ENCODE measurements at places on chromosomes 7 and 10. TPM values are rescaled to one million over a fixed set of nuclear protein-coding genes. Genes with fewer than 3 reads are reported as not detected.

PEX1 gene
- total RNA-seq: 11.1 TPM

OPTN gene
- 54.1 TPM for total RNA-seq

MRPS24 gene
- total RNA-seq: 54.9 TPM

TIMM23 gene
- total RNA-seq: 95.5 TPM

CCDC146 gene
- 1.4 TPM for total RNA-seq

SPDYE5 gene
- not detected for total RNA-seq

CNTNAP2 gene
- total RNA-seq: 0.18 TPM

ANKMY2 gene
- 16.1 TPM for total RNA-seq

TRPV5 gene
- not detected for total RNA-seq

COL26A1 gene
- not detected for total RNA-seq

ZP3 gene
- total RNA-seq: 1.1 TPM

ADCY1 gene
- total RNA-seq: 0.54 TPM

SGCE gene
- total RNA-seq: 47.1 TPM

VPS37D gene
- 4.0 TPM for total RNA-seq

LRIT2 gene
- total RNA-seq: not detected

CPA1 gene
- total RNA-seq: not detected

CLEC5A gene
- not detected for total RNA-seq

NT5C3A gene
- 17.4 TPM for total RNA-seq

SORCS1 gene
- not detected for total RNA-seq

TRIL gene
- total RNA-seq: under 0.01 TPM

CPA2 gene
- total RNA-seq: not detected

ZNF425 gene
- total RNA-seq: 1.9 TPM

PNLIPRP1 gene
- not detected for total RNA-seq

CYP3A5 gene
- not detected for total RNA-seq

GNAI1 gene
- total RNA-seq: 21.4 TPM

GALNT17 gene
- total RNA-seq: not detected

ICA1 gene
- total RNA-seq: 29.2 TPM

HKDC1 gene
- 0.19 TPM for total RNA-seq

ACBD7 gene
- 1.4 TPM for total RNA-seq

FAM24B gene
- 9.7 TPM for total RNA-seq

TMEM196 gene
- total RNA-seq: not detected

APBB1IP gene
- not detected for total RNA-seq

ABLIM1 gene
- total RNA-seq: 19.7 TPM

AKR1C4 gene
- total RNA-seq: not detected

OR6B1 gene
- total RNA-seq: not detected

SPDYE16 gene
- total RNA-seq: not detected

CLCN1 gene
- total RNA-seq: not detected
